Renal cortex interstitium (tissue), 15 donors: ENCODE measurements at places on chromosomes 2 and 18.

- no peak for DNase-seq
Measured at GRCh38 chr2:11385847-11386246, 41.4 kb upstream of the ROCK2 start.

DNA sequence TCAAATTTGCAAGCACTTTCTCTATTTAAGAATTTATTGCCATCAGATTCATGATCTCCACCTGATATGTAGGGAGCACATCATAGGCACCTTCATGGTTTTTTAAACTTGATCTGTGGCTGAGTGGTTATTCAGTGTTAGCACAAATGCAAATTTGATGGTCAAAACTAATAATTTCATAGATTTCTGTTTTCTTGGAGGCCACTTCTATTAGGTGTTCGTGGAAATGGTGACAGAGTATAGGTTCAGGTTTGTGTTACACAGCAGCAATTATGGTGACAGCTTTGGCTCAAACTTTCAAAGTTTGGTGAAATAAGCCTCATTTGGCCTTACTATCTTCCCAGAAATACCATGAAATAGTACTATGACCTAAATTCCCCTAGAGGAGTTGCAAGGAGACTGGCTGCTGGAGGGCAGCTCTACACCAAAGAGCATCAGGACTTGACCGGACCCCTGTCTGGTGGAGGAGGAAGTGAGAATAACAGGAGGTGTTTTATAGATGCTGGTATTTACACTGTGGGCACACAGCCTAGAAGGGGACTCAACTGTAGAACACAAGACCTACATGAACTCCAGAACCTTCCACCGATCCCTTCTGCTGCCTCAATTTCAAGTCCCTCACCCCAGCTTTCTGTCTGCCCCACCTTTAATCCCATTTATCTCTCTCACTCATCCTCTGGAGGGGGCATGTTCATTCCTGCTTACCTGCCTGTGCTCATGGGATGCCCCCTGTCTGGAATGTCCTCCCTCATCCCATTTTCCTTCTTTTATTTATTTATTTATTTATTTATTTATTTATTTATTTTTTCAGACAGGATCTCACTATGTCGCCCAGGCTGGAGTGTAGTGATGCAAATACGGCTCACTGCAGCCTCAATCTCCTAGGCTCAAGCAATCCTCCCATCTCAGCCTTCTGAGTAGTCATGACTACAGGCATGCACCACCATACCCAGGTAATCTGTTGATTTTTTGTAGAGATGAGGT lies 132.9 kb upstream of the SIX2 start:
- DNase-seq: no peak

DNA sequence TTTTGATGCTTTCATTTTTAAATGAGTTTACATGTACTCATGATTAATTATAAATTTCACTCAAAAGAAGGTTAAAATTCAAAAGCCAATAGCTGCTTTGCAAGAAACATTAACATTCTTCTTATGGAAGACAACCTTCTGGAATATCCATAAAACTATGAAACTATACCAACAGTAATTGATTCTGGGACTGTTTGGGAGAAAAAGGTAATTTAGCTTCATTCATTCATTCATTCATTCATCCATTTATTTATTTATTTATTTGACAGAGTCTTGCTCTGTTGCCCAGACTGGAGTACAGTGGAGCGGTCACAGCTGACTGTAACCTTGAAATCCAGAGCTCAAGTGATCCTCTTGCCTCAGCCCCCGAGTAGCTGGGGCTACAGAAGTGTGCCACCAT lies 110.3 kb downstream of the NBAS start:
- no peak for DNase-seq

GRCh38 chr18:27491772-27492171 lies 306.7 kb upstream of the CHST9 start:
- DNase-seq: no peak

- no peak for DNase-seq
Measured at GRCh38 chr2:240906911-240907590, 915 bp downstream of the CROCC2 start.
